ENCODE measurements at places on chromosomes 6 and 20.

GRCh38 chr6:170367241-170367640 lies 60.7 kb downstream of the FAM120B start:
- DNase-seq, result no peak

- peak; percentile 17 for DNase-seq
Observed at GRCh38 chr6:132218059-132218696, 183.1 kb downstream of the MOXD1 start.

DNA sequence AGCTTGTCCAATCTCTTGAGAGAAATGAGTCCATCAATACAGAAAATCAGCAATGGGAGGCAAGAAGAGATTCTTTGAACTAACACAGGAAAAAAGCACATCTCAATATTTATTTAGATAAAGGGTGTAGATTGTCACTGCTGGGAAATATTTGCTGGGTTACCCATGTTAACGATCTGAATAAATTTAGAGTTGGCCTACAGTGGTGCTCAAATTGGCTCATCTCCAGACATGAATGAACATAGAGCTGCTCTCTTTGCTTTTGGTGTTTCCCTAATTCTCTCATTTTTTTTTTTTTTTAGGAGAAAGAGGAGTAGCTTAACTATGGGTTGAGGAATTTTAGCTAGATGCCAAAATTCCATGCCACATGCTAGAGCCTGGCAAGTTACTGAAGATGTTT lies 471.2 kb downstream of the PKHD1 start:
- no peak for DNase-seq

- no peak for DNase-seq
Observed at GRCh38 chr20:20685635-20686034, 26.8 kb downstream of the RALGAPA2 start.

DNA sequence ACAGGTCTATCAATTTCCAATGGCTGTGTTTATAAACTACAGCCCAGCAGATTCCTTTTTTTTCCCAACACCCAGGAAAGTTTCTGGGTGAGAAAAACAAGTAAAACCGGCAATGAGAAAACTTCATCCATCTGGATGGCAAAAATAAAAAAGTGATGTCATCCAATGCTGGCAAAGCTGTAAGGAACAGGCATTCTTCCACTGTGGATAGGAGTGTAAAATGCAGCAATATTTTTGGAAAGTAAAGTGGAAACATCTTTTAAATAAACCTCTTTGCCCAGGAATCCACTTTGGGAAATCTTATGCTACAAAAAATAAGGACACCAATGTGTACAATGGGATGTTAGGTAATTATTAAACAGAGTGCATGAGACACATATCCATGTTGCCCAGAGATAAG lies 102.1 kb upstream of the NT5E start:
- DNase-seq, result no peak

GRCh38 chr20:43636429-43636828 lies 30.5 kb upstream of the MYBL2 start:
- no peak for DNase-seq

DNA sequence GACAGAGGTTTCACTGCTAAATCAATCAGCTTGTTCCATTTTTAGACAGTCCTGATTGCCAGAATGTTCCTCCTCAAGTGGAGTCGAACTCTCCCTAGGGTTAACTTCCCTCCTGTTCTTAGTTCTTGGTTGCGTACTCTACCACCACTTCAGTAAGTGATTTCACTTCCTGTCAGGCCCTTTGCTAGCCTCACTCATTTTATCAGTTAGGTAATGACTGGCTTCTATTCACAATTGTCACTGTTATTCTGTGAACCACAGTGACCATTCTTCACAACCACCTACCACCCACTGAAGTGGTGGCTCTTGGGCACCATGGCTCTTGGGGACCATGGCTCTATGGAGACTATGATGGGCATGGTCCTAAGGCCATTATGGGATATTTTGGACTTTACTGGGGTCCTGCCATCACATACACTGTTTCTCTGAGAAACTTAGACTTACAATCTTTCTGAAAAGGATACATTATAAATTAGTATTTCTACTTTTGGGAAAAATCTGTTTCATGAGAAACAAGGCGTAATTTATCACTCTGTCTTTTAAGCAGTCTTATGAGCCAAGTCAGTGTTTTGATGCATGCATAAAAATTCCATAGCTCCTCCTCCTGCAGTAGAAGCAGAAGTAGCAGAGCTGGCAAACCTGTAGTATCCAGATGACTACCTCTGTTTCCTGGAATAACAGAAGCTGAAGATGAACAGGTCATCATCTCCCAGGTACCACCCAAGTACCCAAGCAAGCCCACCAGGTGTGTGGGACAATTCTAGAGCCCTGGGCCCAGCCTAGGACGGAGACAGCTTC lies 66.3 kb downstream of the ATXN1 start:
- no peak for DNase-seq

GRCh38 chr6:164379795-164380194 lies 929.6 kb downstream of the C6orf118 start:
- DNase-seq, result no peak

- DNase-seq, result peak; percentile 33
Observed at GRCh38 chr6:169722362-169723199, 1.7 kb downstream of the PHF10 start.

- DNase-seq, result no peak
Observed at GRCh38 chr6:137000825-137001224, 43.9 kb downstream of the IL20RA start.

- DNase-seq, result no peak
Observed at GRCh38 chr6:111589366-111589765, 16.3 kb downstream of the TRAF3IP2 start.

- no peak for DNase-seq
Observed at GRCh38 chr20:4898282-4899244, 102.7 kb downstream of the SLC23A2 start.

DNA sequence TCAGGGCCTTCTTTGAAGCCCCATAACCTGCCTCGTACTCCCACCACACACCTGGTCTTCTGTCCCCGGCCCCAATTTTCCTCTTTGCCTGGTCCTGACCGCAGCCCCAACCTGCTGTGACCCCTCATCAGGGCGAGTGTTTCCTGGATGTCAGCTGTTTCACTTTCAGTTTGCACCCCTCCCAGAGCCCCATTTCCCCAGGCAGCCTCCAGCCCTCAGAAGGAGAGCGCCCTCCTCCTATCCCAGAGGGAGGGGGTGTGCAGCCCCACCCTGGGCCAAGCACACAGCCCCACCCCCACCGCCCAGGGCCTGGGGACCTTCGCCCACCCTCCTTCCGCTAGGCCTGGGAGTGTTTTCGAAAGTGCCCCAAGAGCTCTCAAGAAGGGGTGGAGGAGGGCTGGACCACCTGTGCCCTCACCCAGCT lies 1.5 kb downstream of the BAK1 start:
- DNase-seq, result peak; percentile 64

- peak; percentile 81 for DNase-seq
Observed at GRCh38 chr6:33018904-33019303, 9.5 kb upstream of the HLA-DOA start.

- no peak for DNase-seq
Observed at GRCh38 chr6:169048185-169048864, 205.3 kb downstream of the THBS2 start.

DNA sequence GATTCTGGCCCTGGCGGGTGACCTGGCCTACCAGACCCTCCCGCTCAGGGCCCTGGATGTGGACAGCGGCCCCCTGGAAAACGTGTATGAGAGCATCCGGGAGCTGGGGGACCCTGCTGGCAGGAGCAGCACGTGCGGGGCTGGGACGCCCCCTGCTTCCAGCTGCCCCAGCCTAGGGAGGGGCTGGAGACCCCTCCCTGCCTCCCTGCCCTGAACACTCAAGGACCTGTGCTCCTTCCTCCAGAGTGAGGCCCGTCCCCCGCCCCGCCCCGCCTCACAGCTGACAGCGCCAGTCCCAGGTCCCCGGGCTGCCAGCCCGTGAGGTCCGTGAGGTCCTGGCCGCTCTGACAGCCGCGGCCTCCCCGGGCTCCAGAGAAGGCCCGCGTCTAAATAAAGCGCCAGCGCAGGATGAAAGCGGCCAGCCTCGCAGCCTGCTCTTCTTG lies 868 bp upstream of the SLC2A4RG start:
- DNase-seq, result no peak

GRCh38 chr6:157985378-157986155 lies 3.9 kb downstream of the SYNJ2 start:
- no peak for DNase-seq

GRCh38 chr20:34022151-34022838 lies 28.6 kb downstream of the RALY start:
- peak; percentile 60 for DNase-seq

GRCh38 chr6:93549868-93550267 lies 130.5 kb upstream of the EPHA7 start:
- no peak for DNase-seq

DNA sequence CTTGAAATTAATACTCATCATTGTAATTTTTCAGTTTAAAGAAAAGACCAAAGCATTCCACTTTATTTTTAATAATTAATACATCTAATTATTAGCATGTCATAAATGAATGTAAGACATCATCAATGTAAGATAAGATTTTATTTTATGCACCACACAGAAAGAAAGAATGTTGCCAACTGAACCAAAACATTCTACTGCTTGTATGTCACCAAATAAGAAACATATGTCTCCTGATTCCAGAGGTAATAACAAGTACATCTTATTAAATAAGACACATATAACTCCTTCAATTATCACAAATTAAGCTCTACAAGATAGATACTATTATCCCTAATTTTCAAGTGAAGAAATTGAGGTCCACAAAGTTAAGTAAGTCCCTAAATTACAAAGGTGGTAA lies 189.5 kb downstream of the GMDS start:
- no peak for DNase-seq

DNA sequence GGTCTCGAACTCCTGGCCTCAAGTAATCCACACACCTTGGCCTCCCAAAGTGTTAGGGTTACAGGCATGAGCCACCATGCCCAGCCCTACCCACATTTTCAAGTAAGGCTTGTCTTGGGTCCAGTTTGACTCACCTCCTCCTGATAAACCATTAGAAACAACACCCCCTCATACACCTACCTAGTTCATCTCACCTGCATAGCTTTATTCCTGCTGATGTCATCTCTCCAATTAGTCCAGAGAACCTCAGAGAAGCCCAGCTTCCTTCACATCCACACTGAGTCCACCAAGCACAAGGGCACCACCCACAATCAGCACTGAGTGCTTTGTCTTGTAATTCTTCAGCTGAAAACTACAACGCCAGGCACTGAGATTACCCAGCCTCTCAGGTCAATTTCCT lies 35.3 kb downstream of the KIF16B start:
- DNase-seq, result no peak

DNA sequence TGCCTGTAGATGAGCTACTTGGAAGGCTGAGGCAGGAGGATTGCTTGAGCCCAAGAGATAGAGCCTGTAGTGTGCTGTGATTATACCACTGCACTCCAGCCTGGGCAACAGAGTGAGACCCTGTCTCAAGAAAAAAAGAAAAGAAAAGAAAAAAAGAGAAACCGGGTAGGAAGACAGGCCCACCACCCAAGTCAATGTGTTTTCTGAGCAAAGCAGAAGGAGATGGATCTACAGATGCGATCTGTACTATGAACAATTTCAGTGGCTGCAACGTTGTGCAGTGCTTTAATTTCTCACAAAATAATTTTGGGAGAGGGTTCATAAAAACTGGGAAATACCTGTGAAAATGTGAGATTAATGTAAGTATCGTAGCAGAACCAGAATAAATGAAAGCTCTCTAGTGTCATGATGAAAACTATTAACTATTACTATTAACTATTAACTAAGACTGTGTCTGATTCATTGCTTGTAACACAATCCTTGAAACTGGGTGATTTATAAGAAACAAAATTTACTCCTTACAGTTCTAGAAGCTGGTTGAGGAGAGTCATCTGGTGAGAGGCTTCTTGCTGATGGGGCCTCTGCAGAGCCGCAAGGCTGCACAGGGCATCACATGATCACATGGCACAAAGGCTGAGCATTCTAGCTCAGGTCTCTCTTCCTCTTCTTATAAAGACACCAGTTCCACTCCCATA lies 233.1 kb upstream of the ZNF217 start:
- peak; percentile 56 for DNase-seq

DNA sequence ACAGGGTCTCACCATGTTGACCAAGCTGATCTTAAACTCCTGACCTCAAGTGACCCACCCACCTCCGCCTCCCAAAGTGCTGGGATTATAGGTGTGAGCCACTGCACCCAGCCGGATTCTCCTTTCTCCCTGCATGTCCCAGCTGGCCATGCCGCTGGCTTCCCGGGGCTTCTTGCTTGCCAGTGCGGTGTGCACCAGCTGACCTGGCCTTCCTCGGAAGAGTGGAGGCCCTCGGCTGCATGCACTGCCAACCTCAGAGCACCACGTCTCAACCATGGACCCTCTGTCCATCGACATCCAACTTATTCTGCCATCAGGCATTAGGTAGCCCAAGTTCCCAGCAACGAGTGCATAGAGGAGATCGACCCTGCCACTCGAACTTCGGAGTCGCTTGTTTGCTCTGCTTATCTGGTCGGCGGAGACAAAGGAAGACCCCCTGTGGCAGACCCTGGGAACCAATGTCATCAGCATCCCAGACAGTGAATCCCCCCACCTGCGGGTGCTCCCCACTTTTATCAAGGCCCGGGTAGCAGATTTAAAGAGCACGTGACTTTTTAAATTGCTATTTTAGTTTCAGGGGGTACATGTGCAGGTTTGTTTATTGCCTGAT lies 307.8 kb downstream of the CDH4 start:
- DNase-seq, result no peak

DNA sequence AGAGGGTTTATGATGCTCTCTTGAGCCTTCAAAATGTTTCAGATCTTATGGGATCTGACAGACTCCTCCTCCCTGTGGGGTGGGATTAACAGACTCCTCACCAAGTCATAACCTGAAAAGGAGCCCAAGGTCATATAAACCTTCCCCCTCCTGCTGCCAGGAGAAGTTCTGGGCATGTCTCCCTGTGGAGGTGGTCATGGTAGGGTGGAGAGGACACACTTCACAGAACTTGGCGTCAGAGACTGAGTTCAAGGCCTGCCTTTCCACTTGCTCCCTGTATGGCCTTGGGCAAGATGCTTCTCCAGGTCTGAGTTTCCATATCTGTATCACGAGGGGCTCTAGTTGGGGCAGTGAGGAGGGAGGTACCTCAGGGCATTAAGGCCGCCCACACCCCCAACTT lies 32.4 kb upstream of the AAR2 start:
- DNase-seq, result no peak

GRCh38 chr6:32974016-32974333 lies 5.6 kb downstream of the BRD2 start:
- no peak for DNase-seq

GRCh38 chr6:41263267-41263666 lies 23.2 kb downstream of the TREM1 start:
- no peak for DNase-seq

- DNase-seq, result no peak
Observed at GRCh38 chr20:6122111-6122872, 538 bp downstream of the FERMT1 start.

- no peak for DNase-seq
Observed at GRCh38 chr20:62123450-62124118, 1.3 kb downstream of the LSM14B start.
